CD4-positive, alpha-beta T cell treated with Interleukin-2 at 100 ng/mL for 4 hours (primary cell): ENCODE measurements at places on chromosomes 12 and 14.
A peak's percentile ranks its signal among the peaks of the same experiment; 100 is the strongest.

GRCh38 chr12:121811434-121812319 lies 7.9 kb downstream of the SETD1B start:
- DNase-seq = peak; percentile 63

GRCh38 chr12:86256163-86256562 lies at the start of gene MGAT4C:
MGAT4C (minus strand) TSS chr12:86256391.
- no peak for DNase-seq

- DNase-seq = no peak
These were observed 1.9 kb upstream of the HAL start for GRCh38 chr12:95997911-95998510.

GRCh38 chr12:63916561-63917476 lies 72.3 kb downstream of the SRGAP1 start:
- DNase-seq = no peak

GRCh38 chr12:122753319-122753650 lies 661 bp downstream of the DENR start:
- DNase-seq = no peak

DNA sequence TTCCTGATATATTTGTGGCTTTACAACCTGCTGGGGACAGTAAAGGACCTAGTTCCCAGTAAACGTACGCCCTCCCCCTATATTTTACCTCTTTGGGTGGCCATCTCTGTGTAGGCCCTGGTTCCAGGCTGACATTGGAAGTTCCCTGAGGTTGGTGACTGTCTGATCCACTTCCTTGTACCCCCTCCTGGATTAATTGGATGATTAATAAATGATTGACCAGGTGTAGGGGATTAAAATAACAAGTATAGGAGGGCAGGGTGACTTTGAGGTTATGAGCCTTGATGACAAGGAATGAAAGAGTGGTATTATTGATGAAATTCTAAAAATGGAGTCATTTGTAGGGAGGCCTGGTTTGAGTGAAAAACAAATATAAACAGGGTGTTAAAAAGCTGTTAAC lies 9.6 kb downstream of the SUSD6 start:
- no peak for DNase-seq
